Uterine smooth muscle cell (primary cell): ENCODE measurements at places on chromosomes 6 and 20. TPM values are rescaled to one million over a fixed set of nuclear protein-coding genes. Genes with fewer than 3 reads are reported as not detected.

The FOXQ1 gene
- total RNA-seq: 0.33 TPM in 1 of 2 replicates, not detected in the other

The IPCEF1 gene
- total RNA-seq: under 0.01 and 0.77 TPM in 2 replicates

The TXLNB gene
- 0.37 and 0.44 TPM in 2 replicates for total RNA-seq

The ARHGAP18 gene
- total RNA-seq: 45.6 and 90.2 TPM in 2 replicates

The TFAP2D gene
- total RNA-seq: not detected in 2 replicates

The TGM3 gene
- not detected in 2 replicates for total RNA-seq
